ENCODE measurements at places on chromosomes 5 and 9. TPM values are rescaled to one million over a fixed set of nuclear protein-coding genes. Genes with fewer than 3 reads are reported as not detected.

DNA sequence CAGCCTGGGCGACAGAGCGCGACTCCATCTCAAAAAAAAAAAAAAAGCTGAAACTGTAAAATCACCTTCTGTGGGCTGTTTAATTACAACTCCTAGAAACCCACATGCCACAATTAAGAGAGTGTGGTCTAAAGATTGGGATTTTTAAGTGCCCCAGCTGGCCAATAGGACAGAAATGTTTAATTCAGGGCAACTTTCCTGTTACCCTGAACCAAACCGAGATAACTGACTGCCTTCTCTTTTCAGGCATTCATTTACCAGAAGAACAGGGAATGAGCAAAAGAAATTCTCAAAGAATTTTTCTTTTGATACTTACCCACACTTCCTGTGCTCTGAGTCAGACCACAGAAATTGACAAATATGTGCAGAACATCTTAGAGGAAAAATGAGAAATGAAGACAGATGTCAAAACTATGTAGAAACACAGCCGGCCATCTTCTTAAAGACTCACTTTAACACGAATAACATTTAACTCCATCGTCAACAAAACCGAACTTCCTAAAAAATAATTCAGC is 221.3 kb upstream of the DAPK1 start:
- DNase-seq = no peak

DNA sequence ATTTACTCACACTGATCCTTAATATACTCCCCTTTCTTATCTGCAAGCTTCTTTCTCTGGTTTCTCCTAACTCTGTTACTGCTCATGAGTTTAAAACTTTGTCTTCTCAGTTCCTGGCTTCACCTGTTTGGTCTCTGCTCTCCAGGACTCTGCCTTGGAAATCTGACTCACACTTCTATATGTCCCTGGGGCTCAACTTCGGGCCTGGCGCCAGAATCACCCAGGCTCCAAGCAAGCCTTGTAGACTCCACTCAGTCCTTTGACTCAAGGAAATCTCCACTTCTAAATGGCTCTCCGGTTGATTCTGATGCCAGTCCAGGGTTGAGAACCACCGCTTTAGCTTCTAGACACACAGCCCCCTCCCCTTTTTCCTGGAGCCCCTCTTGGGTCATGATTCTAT is 57.8 kb downstream of the TMC1 start:
- no peak for DNase-seq

- DNase-seq = no peak
Observed at GRCh38 chr5:60829490-60830266, 14.4 kb downstream of the ELOVL7 start.

DNA sequence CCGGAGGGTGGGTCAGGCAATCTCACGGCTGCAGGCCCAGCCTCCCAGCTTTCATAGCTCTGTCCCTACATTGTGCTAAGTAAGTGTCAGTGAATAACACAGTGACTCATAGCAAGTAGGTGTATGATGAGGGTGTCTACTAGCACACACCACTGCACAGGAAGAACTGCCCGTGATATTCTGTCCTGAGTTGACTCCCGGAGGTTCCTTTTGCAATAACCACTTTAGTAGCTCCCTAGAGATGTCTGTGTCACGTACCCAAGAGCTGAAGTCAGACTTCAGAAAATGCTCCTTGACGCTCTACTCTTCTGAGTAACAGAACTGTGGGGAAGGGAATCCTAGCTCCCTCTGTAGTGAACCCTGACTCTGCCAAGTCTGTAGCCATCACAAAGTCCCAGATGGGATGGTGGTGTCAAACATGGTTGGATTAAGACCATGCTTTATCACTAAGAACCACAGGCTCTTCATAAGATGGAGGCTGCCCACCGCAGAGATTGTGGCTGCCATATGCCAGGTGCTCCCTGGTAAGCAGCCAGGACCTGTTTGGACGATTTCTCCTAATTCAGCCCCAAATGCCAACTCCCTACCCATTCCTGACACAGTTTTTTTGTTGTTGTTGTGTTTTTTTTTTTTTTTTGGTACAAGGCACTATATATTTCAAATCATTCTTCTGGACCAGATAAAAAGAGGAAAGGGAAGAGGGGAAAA is 352.6 kb upstream of the PANK3 start:
- no peak for DNase-seq

DNA sequence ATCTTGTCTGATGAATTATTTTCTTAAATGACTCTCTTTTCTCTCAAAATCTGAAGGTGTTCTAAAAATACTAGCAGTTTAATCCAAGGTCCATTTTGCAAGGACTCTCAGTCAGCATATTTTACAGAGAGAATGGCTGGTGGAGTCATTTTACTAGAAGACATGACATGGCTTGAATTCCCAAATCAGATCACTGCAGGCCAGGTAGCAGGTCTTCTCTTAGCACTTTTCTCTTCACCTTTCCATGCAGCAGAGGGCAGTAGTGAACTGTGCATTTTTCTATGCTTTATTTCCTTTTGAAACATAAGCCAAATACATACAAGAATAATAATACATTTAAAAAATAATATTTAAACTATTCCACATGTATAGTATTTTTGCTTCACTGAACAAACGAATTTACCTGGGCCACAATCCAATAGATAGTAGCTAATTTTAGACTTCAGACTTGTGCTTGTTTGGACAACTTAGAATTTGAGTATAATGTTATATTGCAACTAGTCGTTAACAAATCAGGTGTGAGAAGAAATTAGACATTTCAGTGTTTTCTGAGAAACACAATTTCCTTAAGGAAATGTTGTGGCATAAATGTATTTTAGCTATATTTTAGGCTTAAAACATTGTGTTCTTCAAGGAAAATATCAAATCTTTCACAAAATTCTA is 289.4 kb upstream of the DAB2 start:
- DNase-seq = no peak

GRCh38 chr9:76798527-76798926 is 34.3 kb downstream of the PCA3 start:
- DNase-seq = no peak

DNA sequence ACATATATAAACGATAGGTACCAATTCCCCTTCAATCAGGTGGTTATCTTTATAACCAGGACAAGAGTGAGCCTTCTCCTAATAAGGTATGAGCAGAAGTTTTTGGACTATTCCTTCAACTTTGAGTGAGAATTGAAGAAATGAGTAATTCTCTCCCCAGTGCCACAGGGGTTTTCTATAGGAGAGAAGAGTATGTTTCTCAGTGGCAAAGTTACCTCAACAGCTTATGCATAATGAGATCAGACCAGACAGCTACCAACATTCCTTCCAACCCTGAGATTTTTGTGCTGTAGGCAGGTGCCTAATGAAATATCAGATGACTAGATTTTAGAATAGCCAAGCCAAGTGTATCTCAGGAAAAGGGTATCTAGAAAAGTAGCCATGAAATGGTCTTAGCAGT is 40.9 kb downstream of the ABLIM3 start:
- no peak for DNase-seq

GRCh38 chr5:132557478-132558172 is 848 bp downstream of the RAD50 start:
- DNase-seq = no peak

GRCh38 chr5:64147849-64148441 is 17.7 kb upstream of the RNF180 start:
- no peak for DNase-seq

EXOSC2 gene
- total RNA-seq = 12.7 TPM
